GM23338 (cell line): ENCODE measurements at places on chromosomes 2 and 18.

- no peak overlapping the region for H3K4me3 ChIP-seq
- H3K4me1 ChIP-seq: no peaks in the 10 kb centered on the region
- H3K36me3 ChIP-seq: no peaks in the 10 kb centered on the region
- H3K27me3 ChIP-seq: no peaks in the 10 kb centered on the region
These were observed 30.7 kb downstream of the MAPK4 start for GRCh38 chr18:50590593-50590992.

GRCh38 chr18:59950215-59950944 is 50.6 kb downstream of the PMAIP1 start:
- H3K4me1 ChIP-seq: no peaks in the 10 kb centered on the region
- DNase-seq: no peak
- no peaks in the 10 kb centered on the region for H3K27me3 ChIP-seq
- H3K27ac ChIP-seq: no peak overlapping the region
- no peaks in the 10 kb centered on the region for H3K36me3 ChIP-seq
- no peak overlapping the region for H3K4me3 ChIP-seq

- H3K27me3 ChIP-seq: no peaks in the 10 kb centered on the region
- no peak overlapping the region for H3K4me3 ChIP-seq
- H3K27ac ChIP-seq: no peak overlapping the region
These were observed 12.1 kb upstream of the KDSR start for GRCh38 chr18:63378919-63379638.

- peak overlapping the region; percentile 75 for H3K4me3 ChIP-seq
- H3K4me1 ChIP-seq: peaks cover 9% of the 10 kb centered on the region; the same call in 1 of the 2 replicates
- no peaks in the 10 kb centered on the region for H3K36me3 ChIP-seq
- peak overlapping the region; percentile 1; the same call in 1 of the 2 replicates for H3K27ac ChIP-seq
- DNase-seq: no peak
These were observed 614 bp upstream of the COQ10B start for GRCh38 chr2:197452754-197453122.

- peak overlapping the region; percentile 94 for H3K27ac ChIP-seq
- peak; percentile 92 for DNase-seq
- H3K4me1 ChIP-seq: peaks cover 35% of the 10 kb centered on the region
These were observed 13.2 kb upstream of the LRRFIP1 start for GRCh38 chr2:237614151-237614720.

GRCh38 chr2:129480790-129481189 is 498.7 kb upstream of the RAB6C start:
- no peaks in the 10 kb centered on the region for H3K27me3 ChIP-seq
- no peak overlapping the region for H3K27ac ChIP-seq
- DNase-seq: no peak
- no peaks in the 10 kb centered on the region for H3K4me1 ChIP-seq

GRCh38 chr2:161481619-161482018 is 65.5 kb downstream of the TBR1 start:
- no peak overlapping the region for H3K4me3 ChIP-seq
- no peak for DNase-seq
- no peaks in the 10 kb centered on the region for H3K36me3 ChIP-seq
- H3K27ac ChIP-seq: no peak overlapping the region
- H3K4me1 ChIP-seq: no peaks in the 10 kb centered on the region
- H3K27me3 ChIP-seq: no peaks in the 10 kb centered on the region

DNA sequence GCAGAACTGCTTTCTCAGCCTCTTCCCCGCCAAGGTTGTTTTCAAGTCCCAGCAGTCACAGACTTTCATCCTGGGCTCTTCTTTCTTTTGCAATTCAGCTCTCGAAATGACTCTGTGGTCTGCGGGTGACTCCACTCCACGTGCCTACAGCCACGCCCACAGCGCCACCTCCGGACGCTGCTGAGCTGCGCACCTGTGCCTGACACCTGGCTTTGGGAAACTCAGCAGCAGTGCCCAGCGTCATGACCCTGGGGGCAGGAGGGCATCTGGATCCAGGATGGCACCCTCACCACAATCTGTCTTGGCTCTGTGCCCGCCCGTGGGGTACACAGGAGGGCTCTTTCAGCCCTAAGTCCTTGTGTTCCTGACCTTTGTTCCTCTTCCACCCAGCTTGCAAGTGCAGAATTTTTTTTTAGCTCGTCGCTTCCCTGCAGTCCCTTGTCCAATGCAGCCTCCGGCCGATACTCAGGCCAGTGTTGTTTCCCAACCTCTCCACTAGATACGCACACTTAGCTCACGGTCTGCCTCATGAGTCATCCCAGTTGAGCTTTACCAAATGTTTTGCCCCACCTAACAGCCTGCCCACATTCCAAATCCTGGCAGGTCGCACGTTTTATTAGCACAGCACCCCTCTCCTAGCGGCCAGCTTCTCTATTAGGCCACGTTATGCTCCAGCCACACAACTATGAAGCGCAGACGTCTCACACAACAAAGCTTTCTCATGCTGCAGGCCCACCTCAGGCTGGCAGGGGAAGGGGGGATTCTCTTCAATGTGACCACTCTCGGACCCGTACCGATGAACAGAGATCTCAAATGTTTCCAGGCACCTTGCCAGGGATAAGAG is 6.5 kb upstream of the CAPN10 start:
- H3K4me3 ChIP-seq: no peak overlapping the region
- no peaks in the 10 kb centered on the region for H3K36me3 ChIP-seq
- H3K27me3 ChIP-seq: no peaks in the 10 kb centered on the region
- DNase-seq: peak; percentile 76
- H3K27ac ChIP-seq: no peak overlapping the region

- H3K27ac ChIP-seq: 0 out of 2 replicates have a peak overlapping the region, but pooled peaks have one; percentile 59
- no peaks in the 10 kb centered on the region for H3K27me3 ChIP-seq
- no peak for DNase-seq
- no peak overlapping the region for H3K4me3 ChIP-seq
- no peaks in the 10 kb centered on the region; the same call in 1 of the 2 replicates for H3K4me1 ChIP-seq
These were observed 2.7 kb downstream of the COPS9 start for GRCh38 chr2:240133401-240133800.

- no peak overlapping the region for H3K27ac ChIP-seq
- no peaks in the 10 kb centered on the region for H3K4me1 ChIP-seq
- H3K4me3 ChIP-seq: no peak overlapping the region
- no peak for DNase-seq
- H3K36me3 ChIP-seq: peaks cover 4% of the 10 kb centered on the region; the same call in 1 of the 2 replicates
- H3K27me3 ChIP-seq: no peaks in the 10 kb centered on the region
These were observed 116.4 kb downstream of the CCDC141 start for GRCh38 chr2:178933493-178933892.

GRCh38 chr2:212173331-212173730 is 365.3 kb downstream of the ERBB4 start:
- H3K27me3 ChIP-seq: no peaks in the 10 kb centered on the region
- H3K4me3 ChIP-seq: no peak overlapping the region
- no peak for DNase-seq
- no peak overlapping the region for H3K27ac ChIP-seq
- no peaks in the 10 kb centered on the region for H3K36me3 ChIP-seq
- no peaks in the 10 kb centered on the region for H3K4me1 ChIP-seq

GRCh38 chr18:49238433-49239042 is 221.9 kb downstream of the DYM start:
- H3K4me1 ChIP-seq: no peaks in the 10 kb centered on the region
- H3K36me3 ChIP-seq: no peaks in the 10 kb centered on the region
- no peaks in the 10 kb centered on the region for H3K27me3 ChIP-seq
- H3K27ac ChIP-seq: no peak overlapping the region
- H3K4me3 ChIP-seq: no peak overlapping the region

DNA sequence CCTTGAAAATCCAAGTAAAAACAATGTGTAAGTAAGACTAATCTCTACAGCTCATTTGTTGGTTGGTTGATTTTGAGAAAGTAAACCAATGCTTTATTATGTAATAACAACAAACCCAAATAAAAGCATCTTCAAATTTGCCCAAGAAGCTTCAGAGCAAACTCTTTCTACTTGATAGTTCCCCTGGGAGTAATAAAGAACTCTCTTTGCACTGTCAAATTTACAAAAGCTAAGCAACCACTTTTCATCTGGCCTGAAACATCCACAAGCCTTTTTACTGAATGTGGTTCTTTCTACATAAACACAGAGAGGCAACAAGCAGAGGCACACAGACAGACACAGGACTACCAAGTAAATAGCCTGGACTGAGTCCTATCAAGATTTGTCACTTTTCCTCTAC is 28.8 kb upstream of the CACNB4 start:
- H3K27ac ChIP-seq: no peak overlapping the region
- no peaks in the 10 kb centered on the region for H3K27me3 ChIP-seq
- no peak overlapping the region for H3K4me3 ChIP-seq
- H3K36me3 ChIP-seq: no peaks in the 10 kb centered on the region
- no peaks in the 10 kb centered on the region for H3K4me1 ChIP-seq
- no peak for DNase-seq

DNA sequence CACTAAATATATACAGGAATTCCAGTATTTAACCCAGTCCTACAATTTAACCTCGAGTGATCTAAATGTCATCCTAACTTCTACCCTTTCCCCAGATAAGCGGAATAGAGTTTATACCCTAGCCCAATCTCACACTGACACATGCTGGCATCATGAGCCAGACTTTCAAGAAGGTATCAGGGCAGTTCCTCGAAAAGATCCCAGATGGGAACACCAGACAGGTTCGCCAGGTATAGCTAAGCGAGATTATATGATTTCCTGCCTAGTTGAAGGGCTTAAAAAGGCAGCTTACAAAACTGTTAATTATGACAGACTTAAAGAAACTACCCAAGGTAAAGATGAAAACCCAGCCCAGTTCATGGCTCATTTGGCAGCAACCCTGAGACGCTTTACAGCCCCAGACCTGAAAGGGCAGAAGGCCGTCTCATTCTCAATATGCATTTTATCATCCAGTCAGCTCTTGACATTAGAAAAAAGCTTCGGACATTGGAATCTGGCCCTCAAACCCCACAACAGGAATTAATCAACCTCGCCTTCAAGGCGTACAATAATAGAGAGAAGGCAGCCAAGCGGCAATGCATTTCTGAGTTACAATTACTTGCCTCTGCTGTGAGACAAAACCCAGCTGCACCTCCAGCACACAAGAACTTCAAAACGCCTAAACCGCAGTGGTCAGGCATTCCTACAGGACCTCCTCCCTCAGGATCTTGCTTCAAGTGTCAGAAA is 668.2 kb upstream of the PKDCC start:
- DNase-seq: no peak
- H3K4me1 ChIP-seq: peaks cover 20% of the 10 kb centered on the region
- H3K27me3 ChIP-seq: no peaks in the 10 kb centered on the region
- H3K4me3 ChIP-seq: no peak overlapping the region

- H3K27ac ChIP-seq: no peak overlapping the region
- H3K36me3 ChIP-seq: no peaks in the 10 kb centered on the region
- H3K4me3 ChIP-seq: no peak overlapping the region
- H3K4me1 ChIP-seq: no peaks in the 10 kb centered on the region
These were observed 19.7 kb upstream of the DYNC2LI1 start for GRCh38 chr2:43754180-43754579.

GRCh38 chr2:99140860-99141109 is 722 bp upstream of the C2orf15 start:
- H3K4me3 ChIP-seq: peak overlapping the region; percentile 85
- 0 out of 2 replicates have a peak, but pooled peaks cover 3% of the 10 kb centered on the region for H3K36me3 ChIP-seq
- peak overlapping the region; percentile 89 for H3K27ac ChIP-seq
- H3K27me3 ChIP-seq: 0 out of 2 replicates have a peak, but pooled peaks cover 7% of the 10 kb centered on the region

- no peak for DNase-seq
- peaks cover 20% of the 10 kb centered on the region for H3K4me1 ChIP-seq
- no peaks in the 10 kb centered on the region for H3K36me3 ChIP-seq
- no peak overlapping the region for H3K27ac ChIP-seq
- no peak overlapping the region for H3K4me3 ChIP-seq
These were observed 1.7 kb upstream of the ABHD1 start for GRCh38 chr2:27121906-27122305.

- H3K27me3 ChIP-seq: no peaks in the 10 kb centered on the region
- no peak overlapping the region for H3K4me3 ChIP-seq
- no peak overlapping the region for H3K27ac ChIP-seq
- DNase-seq: no peak
These were observed 25.3 kb downstream of the FSHR start for GRCh38 chr2:49129034-49129433.

DNA sequence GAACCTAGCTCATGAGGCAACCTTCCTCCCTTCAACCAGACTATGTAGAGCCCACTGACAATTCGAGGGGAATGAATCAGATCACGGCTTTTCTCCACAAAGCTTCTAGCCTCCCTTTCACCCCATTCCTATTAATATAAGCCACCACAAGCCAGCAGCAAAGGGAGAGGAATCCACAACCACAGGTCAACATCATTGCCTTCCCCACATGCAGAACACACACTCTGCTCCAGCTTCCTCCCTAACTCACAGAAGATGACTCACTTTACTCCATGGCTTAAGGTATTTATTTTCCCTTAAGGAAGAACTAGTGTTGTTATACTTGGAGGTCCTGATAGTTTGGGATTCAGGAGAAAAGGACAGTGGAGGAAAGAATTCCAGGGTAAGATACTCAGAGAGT is 272.2 kb downstream of the C1D start:
- no peaks in the 10 kb centered on the region for H3K4me1 ChIP-seq
- DNase-seq: no peak
- H3K4me3 ChIP-seq: no peak overlapping the region
- H3K27ac ChIP-seq: no peak overlapping the region
- no peaks in the 10 kb centered on the region for H3K27me3 ChIP-seq

DNA sequence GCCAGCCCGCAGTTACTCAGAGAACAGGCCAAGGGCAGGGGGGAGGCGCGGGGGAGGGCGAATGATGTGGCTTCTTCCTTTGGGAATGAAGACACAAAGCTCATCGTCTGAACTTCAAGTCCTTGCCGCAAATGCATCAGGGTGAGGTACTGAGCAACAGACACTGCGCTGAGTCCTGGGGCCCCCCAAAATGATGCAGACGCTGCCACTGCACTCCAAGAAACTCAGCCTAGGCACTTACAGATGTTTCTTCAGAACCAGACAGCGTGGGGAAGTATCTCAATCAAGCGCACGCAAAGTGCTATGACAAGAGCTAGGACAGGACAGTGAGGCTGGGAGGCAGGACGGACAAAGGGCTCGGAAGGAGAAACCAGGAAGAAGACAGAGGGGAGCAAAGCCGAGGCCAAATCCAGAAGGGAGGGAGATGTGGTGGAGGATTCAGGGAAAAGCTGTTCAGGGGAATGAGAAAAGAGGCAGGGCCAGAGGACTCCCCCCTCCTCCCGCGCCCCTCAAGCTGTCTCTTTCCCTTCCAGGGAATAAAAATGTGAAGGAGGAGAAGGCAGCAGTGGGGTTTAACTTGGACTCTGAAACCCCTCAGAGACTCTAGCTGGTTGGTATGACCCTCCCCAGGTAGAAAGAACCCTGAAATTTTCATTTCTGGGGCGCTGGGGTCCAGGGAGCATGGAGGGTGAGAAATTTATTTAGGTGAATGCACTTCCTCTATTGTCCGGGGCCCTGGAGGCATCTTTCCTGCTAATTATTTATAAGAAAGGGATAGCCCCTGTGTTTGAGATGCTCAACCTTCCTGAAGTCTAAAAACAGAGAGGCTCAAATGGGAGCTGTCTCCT is 34.9 kb downstream of the CIB4 start:
- no peak overlapping the region for H3K4me3 ChIP-seq
- no peaks in the 10 kb centered on the region for H3K36me3 ChIP-seq
- no peak for DNase-seq
- H3K27me3 ChIP-seq: no peaks in the 10 kb centered on the region

DNA sequence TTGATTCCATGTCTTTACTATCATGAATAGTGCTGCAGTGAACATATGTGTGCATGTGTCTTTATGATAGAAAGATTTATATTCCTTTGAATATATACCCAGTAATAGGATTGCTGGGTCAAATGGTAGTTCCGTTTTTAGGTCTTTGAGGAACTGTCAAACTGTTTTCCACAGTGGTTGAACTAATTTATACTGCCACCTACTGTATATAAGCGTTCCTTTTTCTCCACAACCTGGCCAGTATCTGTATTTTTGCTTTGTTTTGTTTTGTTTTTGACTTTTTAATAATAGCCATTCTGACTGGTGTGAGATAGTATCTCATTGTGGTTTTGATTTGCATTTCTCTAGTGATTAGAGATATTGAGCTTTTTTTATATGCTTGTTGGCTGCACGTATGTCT is 641.6 kb downstream of the SUCLG1 start:
- peak; percentile 13 for DNase-seq
- H3K27me3 ChIP-seq: no peaks in the 10 kb centered on the region
- H3K27ac ChIP-seq: no peak overlapping the region
- no peaks in the 10 kb centered on the region for H3K4me1 ChIP-seq
